ENCODE measurements at places on chromosomes 11 and 22.

GRCh38 chr11:6681505-6681904 lies 1.6 kb downstream of the MRPL17 start:
- DNase-seq = no peak

DNA sequence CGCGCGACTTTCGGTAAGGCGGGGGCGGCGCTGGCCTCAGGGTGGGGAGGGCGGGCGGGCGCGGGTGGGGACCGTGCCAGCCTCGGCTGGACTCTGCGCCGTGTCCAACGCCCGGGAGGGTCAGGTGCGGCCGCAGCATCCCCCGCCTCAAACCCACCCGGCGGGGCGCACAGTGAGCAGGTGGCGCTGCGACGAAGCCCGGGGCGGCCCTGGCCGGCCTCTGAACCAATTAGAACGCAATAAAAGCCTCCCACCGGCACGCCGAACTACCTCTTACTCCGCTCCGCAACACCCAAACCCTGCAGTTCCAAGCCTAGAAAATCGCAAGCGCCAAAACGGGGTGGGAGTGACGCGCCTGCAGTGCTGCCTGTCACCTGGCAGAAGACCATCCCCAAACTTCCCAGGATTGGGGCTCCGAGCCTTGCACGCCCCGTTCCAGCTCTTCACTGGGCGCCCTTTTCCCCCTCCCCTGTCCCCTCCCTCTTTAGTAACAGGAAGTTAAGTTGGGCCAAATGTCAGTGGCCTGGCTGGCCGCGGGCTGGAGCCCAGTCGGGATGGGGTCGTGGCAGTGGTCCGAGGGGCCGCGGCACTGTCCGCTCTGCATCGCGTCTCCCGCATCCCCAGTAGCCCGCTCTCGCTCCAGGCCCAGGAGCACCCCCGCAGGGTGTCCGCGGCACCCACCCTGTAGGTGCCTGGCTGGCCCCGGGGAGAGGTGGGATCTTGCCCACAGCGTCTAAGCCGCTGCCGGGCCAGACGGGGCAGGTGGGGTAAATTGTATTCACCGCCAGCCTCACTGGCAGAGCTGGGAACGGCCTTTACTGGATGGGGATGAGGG lies 541 bp downstream of the MICAL2 start:
- no peak for DNase-seq

DNA sequence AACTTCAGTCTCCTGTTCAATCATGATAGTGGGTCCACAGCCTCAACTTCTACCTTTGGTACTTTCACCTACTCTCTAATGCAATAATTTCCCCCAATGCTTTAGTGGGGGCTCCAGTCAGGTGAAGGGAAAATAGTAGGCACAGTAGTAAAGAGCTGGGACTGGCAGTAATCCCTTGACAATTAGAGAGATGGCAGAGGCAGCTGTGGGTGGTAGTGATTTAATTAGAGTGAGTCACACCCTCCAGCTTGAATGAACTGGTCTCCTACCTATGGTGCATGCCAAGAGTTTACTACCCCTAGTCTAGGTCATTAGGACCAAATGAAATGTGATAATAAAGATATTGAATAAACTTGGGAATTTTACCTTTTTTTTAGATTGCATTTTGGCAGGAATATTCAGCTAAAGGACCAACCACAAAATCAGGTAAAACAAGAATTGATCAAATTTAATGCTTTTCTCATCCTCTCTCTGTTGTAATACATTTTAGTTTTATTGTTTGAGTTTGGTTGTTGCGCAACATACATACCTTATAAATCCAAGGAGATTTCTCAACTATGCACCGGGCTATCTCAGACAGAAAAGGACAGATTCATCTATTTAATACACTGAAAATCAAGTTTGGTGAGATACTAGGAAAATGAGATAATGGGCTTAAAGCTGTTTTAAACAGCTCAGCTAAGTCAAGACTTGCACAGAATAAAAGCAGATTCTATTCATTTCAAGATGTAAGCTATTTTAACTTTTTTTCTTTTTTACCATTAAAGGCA lies 9.0 kb downstream of the PRRG4 start:
- no peak for DNase-seq

- DNase-seq = peak; percentile 35
These were observed 117.1 kb downstream of the KCNQ1 start for GRCh38 chr11:2561696-2562581.

DNA sequence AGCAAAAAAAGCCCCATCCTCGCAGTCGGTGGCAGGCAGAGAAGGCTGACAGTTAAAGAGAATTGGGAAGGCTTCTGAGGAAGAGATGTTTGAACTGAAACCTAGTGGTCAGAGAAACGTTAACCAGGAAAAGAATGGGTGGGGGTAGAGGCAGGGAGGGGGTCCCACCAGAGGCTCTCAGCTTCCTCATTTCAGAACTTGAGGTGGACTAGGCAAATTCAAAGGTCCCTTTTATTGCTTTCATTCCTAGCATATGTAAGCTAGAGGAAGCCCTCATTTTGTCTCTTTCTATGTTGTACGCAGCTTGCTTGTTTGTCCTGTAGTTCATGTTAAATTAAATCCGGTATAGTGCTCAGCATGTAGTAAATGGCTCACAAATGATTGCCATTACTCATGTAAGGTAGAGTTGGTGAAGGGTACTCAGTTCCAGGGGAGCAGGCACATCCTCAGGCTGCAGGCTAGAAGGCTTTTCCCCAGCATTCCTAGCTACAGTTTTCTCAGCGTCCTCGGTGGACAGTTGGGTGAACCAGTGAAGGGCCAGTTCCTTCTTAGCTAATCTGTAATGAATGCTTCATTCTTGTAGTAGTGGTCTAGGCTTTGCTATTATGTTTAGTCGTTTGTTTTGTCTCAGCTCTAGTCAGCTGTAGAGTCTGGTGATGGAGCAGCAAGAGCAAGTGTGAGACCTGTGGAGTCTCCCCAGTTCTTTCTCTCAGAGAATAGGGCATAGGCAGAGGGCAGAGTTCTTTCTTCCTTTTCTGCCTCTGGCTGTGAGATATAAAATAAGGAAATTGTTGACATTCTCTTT lies 58.6 kb downstream of the UVRAG start:
- no peak for DNase-seq

DNA sequence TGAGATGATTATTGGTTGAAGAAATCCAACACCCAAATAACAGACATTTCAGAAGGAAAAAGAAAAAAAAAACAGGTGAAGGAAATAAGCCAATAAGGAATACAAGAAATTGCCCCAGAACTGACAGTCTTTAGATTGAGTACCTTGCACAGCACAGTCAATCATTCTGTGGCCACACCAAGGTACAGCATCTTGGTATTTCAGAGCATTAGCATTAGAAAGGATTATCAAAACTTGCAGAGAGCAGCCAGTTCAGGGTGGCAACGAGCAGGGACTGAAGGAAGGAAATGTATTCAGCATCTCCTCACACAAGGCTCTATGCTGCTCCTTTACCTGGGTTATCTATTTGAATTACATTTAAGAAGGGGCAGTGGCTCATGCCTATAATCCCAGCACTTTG lies 2.1 kb downstream of the ADA2 start:
- no peak for DNase-seq

GRCh38 chr11:1705126-1706052 lies 8.4 kb downstream of the KRTAP5-6 start:
- DNase-seq = no peak

GRCh38 chr11:44793350-44794090 lies 66.8 kb downstream of the TSPAN18 start:
- no peak for DNase-seq

- DNase-seq = no peak
These were observed 1.7 kb upstream of the MYRF start for GRCh38 chr11:61750631-61751273.

DNA sequence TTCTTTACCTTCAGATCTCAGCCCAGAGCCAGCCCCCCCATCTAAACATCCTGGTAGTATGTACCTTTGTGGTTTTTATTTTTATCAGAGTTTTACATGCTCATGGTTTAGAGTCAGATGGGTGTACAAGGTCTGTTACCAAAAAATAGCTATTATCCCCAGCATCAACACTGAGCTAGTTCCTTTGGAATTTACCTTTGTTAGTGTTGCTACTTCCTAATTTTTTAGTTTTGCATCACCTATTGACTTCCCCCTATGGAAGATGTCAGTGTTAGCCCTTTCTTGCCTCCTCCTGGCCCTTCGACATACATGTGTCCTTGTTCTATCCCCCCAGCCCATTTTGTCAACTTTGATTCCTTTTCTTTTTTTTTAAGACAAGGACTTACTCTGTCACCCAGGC lies 7.4 kb downstream of the UPB1 start:
- DNase-seq = no peak

GRCh38 chr22:44802071-44802700 lies 49.8 kb downstream of the ARHGAP8 start:
- DNase-seq = no peak

DNA sequence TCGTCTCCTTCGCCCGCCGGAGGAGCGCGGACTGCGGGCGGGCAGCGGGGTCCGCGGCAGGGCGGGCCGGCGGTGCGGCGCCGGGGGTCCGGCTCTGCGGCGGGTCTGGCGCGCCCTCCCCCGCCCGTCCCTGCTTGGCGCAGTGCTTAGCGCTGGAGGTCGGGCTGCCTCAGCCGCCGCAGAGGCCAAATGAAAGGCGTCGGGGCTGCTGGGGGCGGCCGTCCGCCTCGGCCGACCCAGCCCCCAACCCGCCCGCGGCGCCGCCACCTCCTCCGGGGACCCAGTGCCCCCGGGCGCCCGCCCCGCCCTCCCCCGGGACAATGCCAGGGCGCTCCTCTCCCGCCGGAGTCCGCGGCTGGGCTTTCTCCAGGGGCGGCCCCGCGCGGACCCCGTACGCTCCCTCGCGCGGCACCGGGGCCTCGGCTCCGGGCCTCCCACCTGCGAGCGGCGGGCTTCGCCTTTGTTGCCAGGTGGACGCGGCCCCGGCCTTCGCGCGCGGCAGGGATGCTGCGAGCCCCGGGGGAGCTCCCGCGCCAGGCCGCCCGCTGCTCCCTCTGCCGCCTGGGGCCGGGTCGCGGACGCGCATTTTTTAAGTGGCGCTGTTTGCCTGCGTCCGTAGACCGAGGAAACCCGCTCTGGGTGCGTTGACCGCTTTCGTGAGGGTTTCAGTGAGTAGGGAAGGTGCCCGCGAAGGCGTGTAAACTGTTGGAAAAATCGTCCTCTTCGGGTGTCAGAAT lies 583 bp downstream of the APLP2 start:
- no peak for DNase-seq

GRCh38 chr11:96238563-96239135 lies 104.3 kb downstream of the MAML2 start:
- no peak for DNase-seq

DNA sequence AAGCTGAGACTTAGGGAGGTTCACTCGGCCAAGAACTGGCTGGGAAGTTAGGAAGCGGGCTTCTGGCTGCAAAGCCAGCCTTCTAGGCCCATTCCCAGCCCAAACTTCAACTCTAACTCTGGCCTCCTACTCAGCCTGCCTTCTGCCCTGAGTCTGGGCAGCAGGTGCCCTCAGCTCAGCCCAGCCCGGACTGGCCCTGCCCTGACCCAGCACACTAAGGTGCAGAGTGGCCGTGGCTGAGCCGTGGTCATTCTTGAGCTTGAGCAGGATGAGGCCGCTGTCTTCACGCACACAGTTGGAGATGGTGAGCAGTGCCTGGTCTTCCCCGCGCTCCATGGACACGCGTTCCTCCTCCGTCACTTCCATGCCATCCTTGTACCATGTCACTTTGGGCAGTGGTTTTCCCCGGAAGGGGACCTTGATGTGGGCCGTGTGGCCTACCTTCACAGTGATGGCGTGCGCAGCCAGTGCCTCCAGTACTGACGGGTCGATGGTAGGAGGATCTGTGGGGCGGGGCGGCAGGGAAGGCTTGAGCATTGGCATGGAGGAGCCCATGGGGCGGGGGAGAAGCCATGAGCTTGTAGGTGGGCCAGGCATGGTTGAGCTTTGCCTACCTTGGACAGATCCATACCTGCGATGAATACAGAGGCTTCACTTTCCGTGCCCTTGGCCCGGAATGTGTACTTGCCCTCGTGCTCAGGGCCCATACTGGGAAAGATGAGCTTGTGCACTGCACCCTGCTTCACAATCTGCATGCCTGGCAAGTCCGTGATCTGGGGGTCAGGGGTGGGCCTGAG lies 12.1 kb downstream of the IGSF22 start:
- DNase-seq = no peak

DNA sequence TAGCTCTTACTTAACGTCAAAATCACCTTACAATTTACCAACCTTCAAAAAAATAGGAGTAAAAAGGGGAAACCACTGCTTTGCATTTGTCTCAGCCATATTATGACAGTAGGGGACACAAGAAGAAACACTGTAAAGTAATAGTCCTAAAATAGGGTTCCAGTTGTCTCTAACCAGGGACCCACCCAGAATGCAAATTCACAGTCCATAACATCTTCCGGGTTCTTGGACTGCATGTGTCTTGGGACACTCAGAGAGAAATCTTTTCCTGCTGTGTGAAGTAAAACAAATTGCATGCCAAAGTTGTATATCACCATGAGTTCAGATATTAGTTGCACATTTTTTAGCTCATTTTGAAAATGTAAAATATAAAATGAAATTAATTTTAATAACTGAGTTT lies 69.8 kb upstream of the PGR start:
- DNase-seq = no peak

- DNase-seq = no peak
These were observed 36.1 kb upstream of the ANKK1 start for GRCh38 chr11:113351480-113351879.

DNA sequence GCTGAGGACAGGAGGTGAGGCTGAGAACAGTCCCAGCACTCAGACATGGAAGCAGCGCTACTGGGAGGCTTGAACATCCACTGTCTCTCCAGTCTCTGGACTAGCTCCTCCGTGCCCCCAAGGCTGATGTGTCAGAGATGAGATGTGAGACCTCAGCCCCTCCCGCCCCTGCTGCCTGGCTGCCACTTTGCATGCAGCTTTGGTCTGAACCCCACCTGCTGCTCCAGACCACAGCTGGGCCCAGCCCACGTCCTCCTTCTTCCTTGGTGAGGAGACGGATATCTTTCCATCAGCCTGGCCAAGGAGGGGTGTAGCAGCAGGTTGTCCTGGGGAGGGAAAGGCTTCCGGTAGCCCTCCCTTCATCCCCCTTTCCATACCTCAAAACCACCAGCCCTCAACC lies 148.0 kb upstream of the B3GAT1 start:
- no peak for DNase-seq

GRCh38 chr11:110327508-110327907 lies 31.1 kb upstream of the RDX start:
- no peak for DNase-seq

DNA sequence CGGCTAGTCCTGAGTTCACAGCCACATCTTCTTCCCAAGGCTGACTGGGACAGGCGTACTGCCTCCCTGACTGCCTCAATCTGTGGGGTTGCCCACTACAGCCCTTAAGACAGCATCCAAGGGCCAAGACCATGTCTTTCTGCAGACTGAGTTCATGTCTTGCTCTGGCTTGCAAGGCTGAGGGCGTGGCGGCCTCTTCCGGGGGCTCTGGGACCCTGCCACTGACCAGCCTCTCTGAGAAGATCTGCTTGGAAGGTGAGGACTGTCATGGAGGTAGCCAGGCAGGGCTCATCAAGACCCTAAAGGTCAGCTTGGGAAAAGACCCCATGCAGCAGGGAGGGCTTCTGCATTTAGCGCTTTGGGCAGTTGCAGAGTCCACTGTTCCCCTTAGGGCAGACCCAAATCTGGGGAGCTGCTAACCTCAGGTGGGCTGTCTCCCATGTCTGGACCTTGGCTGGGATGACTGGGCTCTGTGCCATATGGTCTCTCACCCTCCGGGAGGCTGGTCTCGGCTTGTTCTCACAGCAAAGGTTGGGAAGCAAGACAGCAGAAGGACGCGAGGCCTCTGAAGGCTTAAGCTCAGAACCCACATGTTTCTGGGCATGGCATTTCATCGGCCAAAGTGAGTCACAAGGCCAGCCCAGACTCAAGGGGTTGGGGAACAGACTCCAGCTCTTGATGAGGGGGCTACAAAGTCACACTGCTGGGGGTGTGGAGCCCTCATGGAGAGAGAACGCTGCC lies 109.1 kb upstream of the LMO1 start:
- DNase-seq = no peak
